ENCODE measurements at places on chromosomes 2 and 18. TPM values are rescaled to one million over a fixed set of nuclear protein-coding genes. Genes with fewer than 3 reads are reported as not detected.

DNA sequence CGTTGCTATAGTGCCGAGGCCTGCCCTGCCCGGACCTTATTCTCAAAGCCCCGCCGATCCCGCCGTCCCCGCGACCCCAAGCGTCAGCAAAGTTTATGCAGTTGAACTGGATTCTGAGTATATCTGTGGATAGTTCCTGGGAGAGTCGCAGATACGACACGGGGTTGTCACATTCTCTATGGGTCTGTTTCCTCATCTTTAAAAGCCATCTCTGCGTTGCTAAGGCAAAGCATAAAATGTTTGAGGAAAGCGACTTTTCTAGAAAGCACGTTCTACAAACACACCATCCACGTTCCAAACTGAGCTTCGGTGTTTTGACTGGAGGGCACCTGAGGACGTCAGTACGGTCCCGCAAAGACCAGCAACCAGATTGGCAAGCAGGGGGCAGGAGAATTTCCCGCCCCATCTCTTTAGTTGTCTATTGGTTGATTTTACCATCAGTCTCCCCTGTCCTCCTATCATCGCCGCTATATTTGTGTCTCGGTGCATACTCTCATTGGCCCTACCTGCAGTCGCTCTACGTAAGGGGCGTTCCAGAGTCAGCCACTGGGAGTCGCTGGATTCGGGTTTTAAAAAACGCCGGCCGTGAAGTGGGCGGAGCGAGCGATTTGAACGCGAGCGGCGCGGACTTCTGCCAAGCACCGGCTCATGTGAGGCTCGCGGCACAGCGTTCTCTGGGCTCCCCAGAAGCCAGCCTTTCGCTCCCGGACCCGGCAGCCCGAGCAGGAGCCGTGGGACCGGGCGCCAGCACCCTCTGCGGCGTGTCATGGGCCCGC, at the start of gene CENPA:
CENPA (plus strand) TSS at position 626 of the 776 bp plus-strand sequence; CDS start at position 767, 141 bp downstream.
- peak; percentile 98 for DNase-seq

GRCh38 chr2:25323042-25323514, 18.6 kb downstream of the DNMT3A start:
- no peak for DNase-seq

GRCh38 chr2:51778806-51779205, 746.9 kb upstream of the NRXN1 start:
- DNase-seq: no peak

GRCh38 chr2:113309655-113310387, 31.1 kb upstream of the PAX8 start:
- no peak for DNase-seq

ATP6V1B1 gene
- total RNA-seq: not detected

MAIP1 gene
- total RNA-seq: 27.2 TPM

FBXO15 gene
- not detected for total RNA-seq

DNA sequence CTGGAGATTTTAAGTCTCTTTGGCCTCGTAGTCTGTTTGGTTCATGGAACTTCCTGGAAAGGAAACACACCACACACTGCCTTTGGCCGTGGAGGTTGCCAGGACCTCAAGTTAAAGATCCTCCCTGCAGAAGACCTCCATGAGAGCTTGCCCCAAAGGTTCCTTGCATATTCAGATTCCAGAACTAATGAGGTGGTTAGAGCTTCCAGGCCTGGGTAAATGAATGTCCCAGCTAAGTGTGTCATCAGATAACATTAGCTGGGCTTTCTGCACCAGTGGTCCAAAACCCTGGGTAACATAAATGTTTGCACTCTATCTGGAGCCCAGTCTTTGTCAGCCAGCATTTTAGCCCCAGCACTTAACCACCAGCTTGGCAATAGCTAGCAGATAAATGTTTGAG, 122.1 kb upstream of the EML6 start:
- no peak for DNase-seq

FAM117B gene
- total RNA-seq: 16.1 TPM

GRCh38 chr2:11375689-11376027, 31.2 kb upstream of the ROCK2 start:
- no peak for DNase-seq

DNA sequence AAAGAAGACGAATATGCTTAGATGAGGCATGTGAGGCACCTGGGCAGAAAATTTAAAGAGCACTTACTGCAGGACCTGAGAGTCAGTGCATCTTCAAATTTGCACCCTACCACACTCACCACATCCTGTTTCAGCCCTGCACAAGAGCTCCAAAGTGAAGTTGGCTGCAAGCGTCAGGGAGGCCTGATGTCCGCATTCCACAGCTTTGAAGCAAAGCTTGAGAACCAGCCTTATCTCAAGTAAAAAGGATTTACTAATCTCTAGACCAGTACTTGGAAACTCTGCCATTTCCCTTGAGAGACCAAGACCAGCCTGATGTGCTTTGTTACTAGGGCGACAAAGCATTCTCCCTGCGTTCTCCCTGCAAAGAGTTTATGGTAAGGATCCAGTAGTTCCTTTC, 3.4 kb upstream of the ASNSD1 start:
- DNase-seq: no peak

DNA sequence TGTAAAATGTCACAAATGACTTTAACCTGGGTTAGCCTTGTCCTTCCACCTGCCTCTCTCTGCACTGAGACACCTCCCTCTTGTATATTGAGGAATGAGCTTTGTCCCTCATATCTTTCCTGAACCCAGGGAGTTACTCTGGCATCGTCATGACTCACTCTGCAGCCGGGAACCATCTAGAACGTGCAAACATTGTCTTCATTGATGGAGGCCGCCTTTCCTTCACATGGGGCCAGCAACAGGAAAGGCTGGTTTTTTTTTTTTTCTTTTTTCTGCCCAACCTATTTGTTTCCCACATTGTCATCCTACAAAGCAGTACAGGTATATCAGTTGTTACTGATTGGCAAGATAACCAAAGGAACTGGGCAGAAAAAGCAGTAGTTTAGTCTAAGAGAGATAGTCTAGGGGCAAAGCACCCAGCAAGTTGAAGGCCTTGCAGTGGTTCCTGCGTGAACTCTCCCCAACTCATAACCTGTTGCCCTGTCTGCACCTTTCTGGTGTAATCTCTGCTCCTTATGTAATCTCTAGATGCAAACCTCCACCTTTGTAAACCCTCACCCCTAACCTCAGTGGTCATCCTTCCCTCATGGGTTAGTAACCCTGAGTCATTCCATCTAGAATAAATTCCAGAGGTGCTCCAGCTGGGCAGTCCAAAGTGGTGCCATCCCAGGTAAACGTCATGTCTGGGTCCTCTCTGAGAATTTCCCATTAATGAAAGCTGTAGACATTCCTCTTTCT, 38.3 kb downstream of the SLC40A1 start:
- peak; percentile 81 for DNase-seq

ACVR1C gene
- 14.6 TPM for total RNA-seq

CYP1B1 gene
- total RNA-seq: 4.3 TPM

EXOC6B gene
- total RNA-seq: 37.6 TPM

DNA sequence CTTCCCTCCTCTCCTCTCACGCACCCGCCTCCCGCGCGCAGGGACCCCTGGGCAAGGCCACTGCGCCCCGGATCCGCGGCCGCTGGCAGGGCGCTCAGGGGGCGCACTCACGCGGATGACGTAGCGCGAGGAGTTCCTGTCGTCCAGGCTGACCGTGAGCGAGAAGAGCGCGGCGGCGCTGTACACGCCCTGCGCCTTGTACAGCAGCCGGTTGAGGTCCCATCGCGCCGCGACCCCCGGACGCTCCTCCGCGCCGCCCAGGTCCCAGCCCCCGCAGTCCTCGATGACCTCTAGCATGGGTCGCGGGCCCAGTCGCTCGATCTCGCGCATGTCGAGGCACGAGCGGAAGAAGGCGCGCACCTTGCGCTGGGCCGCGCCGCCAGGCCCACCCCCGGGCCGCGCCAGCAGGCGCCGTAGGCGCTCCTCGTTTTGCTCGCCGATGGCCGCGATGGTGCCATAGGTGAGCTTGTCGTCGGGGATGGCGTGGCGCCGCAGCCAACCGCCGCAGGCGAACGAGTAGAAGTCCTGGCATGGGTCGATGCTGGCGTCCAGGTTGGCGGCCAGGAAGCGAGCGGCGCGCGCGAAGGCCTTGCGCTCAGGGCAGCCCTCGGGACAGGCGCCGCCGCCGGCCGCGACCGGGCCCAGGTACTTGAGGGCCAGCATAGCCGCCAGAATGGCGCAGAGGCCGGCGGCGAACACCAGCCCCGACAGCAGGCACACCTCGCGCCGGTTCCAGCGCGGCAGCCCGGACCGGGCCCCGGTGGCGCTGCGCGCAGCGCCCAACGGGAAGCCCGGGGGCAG, 1.7 kb downstream of the ECEL1 start:
- DNase-seq: no peak

DNA sequence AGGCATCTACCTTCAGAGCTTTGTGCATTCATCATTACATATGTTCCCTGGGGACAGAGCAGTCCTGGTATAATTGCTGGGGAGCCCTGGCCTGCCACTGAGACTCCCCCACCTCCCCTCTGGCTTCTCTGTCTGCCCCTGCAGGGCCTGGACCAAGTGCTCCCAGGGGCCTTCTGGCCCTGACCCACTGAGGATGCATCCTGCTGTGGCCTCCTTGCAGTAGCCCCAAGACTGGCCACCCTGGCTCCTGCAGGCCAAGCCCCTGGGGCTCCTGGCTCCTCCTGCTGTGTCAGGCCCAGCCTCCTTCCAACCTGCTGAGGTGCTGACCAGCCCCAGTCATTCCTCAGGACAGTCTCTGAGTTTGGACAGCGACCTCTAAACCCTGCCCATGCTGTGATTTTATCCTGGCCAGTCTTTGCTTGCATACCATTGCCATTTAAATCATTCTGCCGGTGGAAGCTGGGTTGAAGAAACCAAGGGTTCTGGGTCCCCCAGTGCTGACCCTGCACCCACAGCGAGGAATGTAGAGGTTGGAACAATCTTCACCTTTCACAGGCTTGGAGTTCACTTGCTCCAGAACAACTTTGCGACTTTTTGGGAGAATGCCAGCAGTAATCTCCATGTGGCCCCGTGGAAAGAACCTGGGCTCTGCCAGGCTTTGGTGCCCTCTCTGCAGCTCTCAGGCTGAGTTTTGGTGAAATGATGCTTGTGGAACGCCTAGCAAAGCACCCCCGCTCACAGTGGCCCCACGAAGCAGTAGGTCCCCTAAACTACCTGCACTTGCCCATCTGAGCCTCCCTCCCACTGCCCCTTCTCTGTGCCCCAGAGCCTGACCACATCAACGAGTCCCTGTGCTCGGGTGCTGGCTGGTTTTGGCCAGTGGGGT, 167.3 kb upstream of the GLI2 start:
- DNase-seq: no peak

BOK gene
- 10.3 TPM for total RNA-seq

- no peak for DNase-seq
These were observed 27.0 kb downstream of the KLF7 start for GRCh38 chr2:207138627-207139297.

ARHGAP15 gene
- 2.2 TPM for total RNA-seq

POMC gene
- 0.31 TPM for total RNA-seq

DNA sequence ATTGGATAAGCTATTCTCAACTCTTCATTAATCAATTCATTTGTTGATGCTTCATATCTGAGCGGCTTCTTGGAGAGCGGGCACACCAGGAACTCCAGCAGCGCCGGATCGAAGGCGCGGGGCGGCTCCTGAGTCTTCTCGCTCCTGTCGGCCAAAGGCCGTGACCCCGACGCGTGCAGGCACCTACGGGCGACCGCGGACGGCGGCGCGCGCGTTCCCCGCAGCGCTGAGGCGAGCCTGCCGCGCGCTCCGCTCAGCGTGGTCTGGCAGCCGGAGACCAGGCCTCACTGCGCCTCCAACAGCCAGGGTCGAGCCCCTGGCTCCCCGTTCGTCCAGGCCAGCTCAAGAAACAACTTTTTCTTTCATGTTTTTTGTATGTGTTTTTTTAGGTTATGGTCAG, 97.5 kb downstream of the ICA1L start:
- DNase-seq: no peak

GRCh38 chr2:167863377-167863776, 384.0 kb downstream of the STK39 start:
- no peak for DNase-seq

GRCh38 chr2:28838971-28839370, 28.3 kb downstream of the SPDYA start:
- no peak for DNase-seq

GRCh38 chr2:180124273-180125139, 117.4 kb upstream of the CWC22 start:
- DNase-seq: no peak

DNA sequence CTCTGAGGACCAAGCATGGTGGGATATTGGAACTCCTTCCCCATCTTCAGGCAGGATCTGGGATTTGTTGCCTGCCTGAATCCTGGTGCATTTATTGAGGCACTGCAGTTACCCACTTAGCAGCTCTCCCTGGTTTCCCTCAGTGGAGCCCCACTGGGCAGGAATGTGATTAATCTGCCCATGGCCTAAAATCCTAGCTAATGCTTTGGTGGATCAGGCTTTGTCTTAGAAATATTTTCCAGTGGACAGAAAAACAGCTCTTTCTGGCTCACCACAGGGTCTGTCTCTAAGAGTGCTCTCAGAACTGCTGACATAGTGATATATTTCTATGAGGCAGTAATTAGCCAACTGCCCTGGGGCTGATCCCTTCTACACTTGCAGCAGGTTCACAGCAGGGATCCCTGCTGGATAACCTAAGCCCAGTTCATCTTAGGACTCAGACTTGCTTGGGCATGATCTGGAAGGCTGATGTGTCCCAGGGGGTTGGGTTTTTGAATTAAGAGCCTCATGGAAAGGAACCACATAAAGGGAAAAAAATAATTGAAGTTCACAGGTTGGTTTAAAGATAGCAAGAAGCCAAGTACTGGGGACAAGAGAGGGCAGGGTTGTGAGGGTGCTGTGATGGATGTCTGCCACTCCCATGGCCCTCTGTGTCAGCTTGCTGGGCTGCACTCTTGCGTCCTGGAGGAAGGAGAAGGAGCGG, 44.3 kb upstream of the ZDBF2 start:
- no peak for DNase-seq

FTCDNL1 gene
- 2.0 TPM for total RNA-seq

SKA1 gene
- 1.0 TPM for total RNA-seq

- DNase-seq: no peak
These were observed 84.5 kb downstream of the DOCK10 start for GRCh38 chr2:224957540-224958461.

SLC35F6 gene
- 29.6 TPM for total RNA-seq

- no peak for DNase-seq
These were observed 8.7 kb downstream of the TYMS start for GRCh38 chr18:666177-666576.

DNA sequence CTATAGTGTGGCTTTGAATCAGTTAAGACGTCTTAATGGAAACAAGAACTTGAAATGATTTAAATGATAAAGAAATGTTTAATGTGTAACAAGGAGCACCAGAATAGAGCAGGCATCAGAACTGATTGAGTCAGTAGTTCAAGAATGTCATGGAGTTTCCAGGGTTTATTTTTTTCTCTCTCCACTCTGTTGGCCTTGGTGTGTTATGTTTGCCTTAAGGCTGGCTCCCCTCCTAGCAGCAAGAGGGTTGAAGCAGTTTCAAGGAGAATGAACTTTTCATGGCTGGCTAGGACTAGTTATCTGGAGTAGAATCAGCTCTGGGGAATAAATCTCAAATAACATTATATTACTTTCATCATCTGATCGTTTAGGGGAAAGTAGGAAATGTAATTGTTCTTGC, 13.4 kb upstream of the GLS start:
- no peak for DNase-seq

GRCh38 chr2:54599914-54600313, 123.5 kb upstream of the EML6 start:
- DNase-seq: no peak

- no peak for DNase-seq
These were observed 117.9 kb downstream of the CSRNP3 start for GRCh38 chr2:165587335-165587938.
